Stimulated activated naive CD4-positive, alpha-beta T cell (primary cell): ENCODE measurements at places on chromosomes 5 and 9.

DNA sequence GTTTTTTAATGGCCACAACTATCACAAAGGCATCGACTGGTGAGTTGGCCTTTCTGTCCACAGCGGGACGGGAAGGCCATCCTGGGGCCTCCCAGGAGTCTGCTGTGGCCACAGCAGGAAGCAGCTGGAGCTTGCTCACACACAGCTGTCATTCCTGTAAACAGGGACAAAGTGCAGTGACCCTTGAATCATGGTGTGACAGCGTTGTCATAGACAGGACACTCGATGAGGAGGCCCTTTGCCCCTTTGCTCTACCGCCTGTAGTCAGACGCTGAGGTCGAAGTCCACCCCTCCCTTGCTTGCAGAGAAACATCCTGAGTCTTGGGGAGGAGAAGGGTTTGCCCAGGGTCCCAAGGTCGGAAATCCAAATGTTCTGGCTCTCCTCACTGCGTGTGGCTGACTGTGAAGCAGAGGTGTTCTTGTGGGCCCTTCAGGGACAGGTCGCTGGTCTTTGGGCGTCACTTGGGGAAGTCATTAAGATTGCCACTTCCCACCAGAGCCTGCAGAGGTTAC lies 35.1 kb downstream of the NDST1 start:
- DNase-seq: no peak

GRCh38 chr5:5308319-5308718 lies 114.2 kb upstream of the ICE1 start:
- DNase-seq: no peak

DNA sequence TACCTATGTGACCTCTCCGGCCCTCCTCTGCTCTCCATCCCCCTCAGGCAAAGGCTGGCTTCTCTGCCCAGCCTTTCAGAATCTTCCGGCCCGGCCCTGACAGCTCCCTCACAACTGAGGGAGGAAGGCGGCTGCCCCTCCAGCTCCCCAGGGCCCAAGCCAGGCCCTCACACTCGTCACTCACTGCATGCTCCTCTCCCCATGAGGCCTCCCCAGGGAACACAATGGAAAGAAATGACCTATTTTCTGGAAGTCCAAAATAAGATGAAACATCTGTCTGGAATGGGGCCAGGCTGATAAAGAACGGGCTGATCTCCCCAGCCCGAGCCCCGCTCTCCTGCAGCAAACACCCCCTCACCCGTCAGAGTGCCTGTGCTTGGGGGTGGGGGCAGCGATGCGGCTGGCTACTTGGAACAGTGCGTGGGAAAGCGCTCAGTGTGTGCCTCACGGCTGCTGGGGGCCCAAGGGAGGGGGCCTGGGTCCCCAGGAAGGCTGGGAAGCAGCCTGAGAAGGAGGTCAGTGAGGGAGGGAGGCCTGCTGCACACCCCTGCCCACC lies 11.3 kb downstream of the PDGFRB start:
- DNase-seq: no peak

GRCh38 chr9:90645721-90646120 lies 3.1 kb upstream of the DIRAS2 start:
- DNase-seq: no peak

GRCh38 chr5:174151599-174152181 lies 106.2 kb downstream of the NSG2 start:
- no peak for DNase-seq

DNA sequence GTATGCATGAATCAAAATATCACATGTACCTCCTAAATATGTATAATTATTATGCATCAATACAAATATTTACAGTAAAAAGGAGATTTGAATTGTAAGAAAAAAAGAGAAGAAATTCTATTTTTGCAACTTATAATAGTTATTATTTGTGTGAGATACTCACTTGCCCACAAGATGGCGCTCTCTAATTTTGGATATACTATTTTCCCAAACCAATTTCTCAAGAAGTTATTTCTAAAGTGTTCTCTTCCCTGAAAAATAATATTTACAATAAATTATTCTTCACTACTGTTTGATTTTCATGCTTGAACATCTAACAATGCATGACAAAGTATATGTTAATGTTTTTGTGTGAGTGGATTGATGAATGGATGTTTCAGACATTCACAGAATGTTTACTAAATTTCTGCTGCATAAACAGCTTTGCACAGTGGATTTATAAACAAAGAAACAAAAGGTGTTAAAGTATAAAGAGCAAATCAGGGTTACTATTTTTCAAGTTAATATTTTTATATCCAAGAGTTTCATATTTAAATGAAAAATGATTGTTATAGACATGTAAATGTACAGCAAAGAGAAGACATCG lies 503.4 kb downstream of the PDE4D start:
- no peak for DNase-seq
